ENCODE measurements at places on chromosomes 11 and 22. TPM values are rescaled to one million over a fixed set of nuclear protein-coding genes. Genes with fewer than 3 reads are reported as not detected.

C22orf42 gene
- total RNA-seq: not detected

C11orf54 gene
- 24.5 TPM for total RNA-seq

FZD4 gene
- 7.1 TPM for total RNA-seq

- no peak for DNase-seq
Observed at GRCh38 chr22:44894321-44894720, 115.5 kb downstream of the PHF21B start.

- no peak for DNase-seq
Observed at GRCh38 chr22:36585841-36586240, 56.9 kb upstream of the EIF3D start.

- DNase-seq: no peak
Observed at GRCh38 chr22:36815558-36816338, 1.1 kb downstream of the PVALB start.

GRCh38 chr11:57424792-57425564 is 1.9 kb downstream of the SLC43A3 start:
- no peak for DNase-seq

- DNase-seq: no peak
Observed at GRCh38 chr11:6411594-6412031, 7.3 kb downstream of the APBB1 start.

- no peak for DNase-seq
Observed at GRCh38 chr11:34067383-34068065, 16.0 kb downstream of the CAPRIN1 start.

DNA sequence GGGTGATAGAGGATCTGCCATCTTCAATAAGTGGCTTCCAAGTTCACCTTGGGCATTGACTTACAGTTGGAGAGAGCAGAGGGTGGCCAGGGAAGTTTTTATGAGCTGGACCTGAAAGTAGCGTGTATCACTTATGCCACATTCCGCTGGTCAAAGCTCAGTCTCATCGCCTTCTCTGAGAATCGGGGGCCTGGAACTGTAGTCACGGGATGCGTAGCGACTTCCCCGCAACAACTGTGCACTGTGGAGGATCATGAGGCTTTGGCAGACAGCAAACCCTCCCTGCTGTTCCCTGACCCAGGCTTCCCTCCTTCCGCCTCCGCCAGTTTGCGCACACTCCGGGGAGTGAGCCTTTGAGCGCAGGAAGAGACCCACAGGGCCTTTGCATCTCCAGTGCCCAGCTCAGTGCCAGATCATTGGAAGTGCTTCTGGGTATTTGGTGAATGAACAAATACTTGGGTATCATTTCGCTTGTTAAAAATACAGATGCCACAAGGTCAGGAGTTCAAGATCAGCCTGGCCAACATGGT is 95.5 kb downstream of the CEP164 start:
- no peak for DNase-seq

DNA sequence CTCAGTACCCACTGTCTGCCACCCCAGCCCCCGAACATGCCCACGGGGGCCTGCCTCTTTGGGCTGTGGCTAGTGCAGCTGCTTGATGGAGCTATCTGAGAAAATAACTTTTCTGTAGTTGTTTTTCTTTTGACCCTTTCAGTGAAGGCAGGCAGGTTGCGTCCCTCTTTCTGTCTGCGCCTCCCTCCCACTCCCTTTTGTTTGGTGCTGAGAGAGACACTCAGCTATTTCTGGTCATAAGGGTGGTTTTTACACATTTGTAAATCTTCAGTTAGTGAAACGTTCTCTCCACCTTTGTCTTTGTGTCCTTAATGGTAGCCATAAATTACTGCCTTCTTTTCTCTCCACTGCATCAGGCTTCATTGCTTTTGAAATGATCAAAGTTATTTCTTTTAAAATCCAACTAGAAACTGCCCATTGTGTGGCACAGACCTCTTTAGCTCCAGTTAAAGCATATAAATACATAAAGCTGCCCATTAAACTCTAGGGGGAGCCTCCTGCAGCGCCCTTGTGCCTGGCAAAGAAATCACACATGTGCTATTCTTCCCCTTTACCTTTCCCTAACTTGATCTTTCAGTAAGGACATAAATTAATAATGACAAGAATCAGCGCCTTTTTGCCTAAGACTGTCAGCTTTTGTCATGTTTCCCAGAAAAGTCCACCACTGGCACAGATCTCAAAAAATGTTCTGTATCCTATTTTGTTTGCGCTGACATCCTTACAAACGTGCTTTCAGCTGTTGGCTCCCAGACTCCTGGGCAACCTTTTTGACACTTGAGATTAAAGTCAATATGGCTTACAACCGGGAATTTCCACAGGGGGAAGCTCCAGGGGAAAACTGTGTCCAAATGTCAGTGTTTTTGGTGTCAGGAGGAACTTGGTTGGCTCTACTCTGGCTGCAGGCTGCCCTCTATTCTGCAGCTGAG is 1.7 kb upstream of the SCUBE2 start:
- no peak for DNase-seq

- DNase-seq: no peak
Observed at GRCh38 chr22:43643387-43643786, 168.7 kb downstream of the EFCAB6 start.
